ENCODE measurements at places on chromosomes 3 and 15.
A peak's percentile ranks its signal among the peaks of the same experiment; 100 is the strongest.

- no peak for DNase-seq
Observed at GRCh38 chr15:36996121-36996520, 104.2 kb downstream of the MEIS2 start.

GRCh38 chr3:64523324-64523723 lies 164.5 kb downstream of the ADAMTS9 start:
- DNase-seq, result no peak

DNA sequence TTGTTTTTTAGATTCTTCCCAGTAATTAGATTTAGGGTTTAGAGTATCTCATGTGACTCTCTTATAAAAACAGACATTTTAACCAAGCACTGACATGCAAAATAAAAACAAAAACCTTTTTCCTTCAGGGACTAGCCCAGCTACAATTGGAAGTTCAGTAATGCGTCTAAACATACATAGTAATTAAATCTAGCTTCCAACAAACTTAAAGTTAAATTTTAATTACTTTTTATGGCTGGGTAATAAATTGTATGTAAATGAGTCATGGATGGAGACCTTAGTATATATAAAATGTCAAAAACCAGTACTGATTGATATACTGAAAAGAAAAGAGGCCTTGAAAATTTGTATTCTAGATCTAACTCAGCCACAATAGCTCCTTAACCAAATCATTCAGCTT lies 43.6 kb upstream of the AP4E1 start:
- no peak for DNase-seq

DNA sequence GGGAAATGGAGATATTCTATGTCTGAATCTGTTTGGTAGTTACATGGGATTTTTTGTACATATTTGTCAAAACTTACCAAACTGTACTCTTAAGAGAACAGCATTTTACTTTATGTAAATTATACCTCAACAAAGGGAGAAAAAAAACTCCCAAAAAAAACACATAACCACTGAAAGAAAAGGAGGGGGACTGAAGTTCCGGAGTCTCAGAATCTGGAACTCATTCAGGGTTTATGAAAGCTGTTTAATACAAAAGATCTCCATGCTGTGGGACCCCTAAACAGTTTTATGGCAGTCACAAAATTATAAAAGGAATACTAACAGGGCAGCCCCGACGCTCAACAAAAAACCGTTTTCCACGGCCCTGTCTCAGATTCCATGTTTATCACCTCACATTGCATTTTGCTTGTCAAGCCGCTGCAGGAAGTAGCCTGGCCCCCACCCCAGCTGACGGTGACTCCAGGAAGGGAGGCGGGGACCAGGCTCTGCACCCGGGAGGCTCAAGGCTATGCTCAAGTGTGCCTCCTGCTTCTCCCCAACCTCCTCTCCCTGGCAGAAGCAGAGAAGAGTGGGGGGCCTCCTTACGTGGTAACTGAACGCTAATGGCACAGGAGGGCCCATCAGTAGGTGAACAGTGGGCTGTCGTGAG lies 29.3 kb downstream of the RFT1 start:
- DNase-seq, result no peak

GRCh38 chr15:43505738-43506137 lies 11.7 kb upstream of the MAP1A start:
- no peak for DNase-seq

DNA sequence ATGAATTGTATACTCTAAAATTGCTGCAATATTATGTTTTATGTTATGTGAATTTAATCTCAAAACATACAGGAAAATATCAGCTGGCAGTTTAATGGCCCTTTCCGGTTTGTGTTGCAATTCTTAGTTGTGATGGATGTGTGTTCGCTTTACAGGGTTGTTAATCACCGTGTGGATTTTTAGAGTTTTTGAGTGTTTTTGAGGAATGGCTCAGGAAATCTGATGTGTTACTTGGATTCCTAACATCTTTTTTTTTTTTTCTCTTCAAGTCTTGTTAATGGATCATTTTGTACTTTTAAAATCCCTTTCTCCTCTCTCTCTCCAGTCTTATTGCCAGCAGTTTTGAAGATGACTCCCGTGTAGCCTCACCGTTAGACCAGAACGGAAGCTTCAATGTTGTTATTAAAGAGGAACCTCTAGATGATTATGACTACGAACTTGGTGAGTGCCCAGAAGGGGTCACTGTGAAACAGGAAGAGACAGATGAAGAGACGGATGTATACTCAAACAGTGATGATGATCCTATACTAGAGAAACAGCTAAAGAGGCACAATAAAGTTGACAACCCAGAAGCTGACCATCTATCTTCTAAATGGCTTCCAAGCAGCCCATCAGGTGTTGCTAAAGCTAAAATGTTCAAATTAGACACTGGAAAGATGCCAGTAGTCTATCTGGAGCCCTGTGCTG lies 35.7 kb downstream of the MGA start:
- peak; percentile 37 for DNase-seq

DNA sequence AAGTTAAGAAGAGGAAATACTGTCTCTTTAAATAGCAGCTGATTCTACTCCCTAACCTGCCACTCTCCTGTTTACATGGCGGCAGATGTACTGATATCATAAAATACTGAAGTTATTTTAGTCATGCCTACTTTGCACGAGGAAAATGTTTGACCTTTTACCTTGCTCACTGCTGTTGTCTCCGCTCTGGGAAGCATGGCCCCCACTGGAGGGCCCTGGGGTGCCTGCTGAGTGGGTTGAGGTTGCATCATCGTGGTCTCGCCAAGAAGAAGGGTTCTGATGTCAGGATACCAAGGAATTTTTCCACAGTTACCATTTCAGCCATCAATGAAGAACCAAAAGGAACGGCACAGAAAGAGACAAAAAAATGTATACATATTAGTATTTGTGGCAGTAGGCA lies 16.7 kb downstream of the MEIS2 start:
- DNase-seq, result no peak

DNA sequence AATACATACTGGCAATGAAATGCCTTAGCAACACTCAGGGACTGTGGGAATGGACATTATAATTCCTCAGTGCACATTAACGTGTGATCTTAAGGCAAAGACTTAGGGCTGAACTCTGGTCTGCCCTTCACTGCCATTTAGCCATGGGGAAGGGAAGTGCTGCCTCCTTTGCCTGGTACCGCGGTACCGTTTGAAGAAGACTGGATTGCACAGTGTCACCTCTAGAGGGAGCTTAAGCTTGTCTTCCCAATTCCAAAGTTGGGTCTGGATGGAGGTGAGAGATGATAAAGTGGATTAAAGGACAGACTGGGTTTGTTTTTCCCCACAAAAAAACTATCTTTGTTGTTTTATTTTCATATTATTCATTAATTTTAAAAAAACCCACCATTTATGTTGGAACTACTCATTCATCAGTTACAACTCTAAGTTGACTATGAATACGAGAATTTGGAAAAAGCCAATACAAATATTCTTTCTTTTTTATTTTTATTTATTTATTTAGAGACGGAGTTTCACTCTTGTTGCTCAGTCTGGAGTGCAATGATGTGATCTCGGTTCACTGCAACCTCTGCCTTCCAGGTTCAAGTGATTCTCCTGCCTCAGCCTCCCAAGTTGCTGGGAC lies 60.0 kb upstream of the SYN2 start:
- DNase-seq, result peak; percentile 81

DNA sequence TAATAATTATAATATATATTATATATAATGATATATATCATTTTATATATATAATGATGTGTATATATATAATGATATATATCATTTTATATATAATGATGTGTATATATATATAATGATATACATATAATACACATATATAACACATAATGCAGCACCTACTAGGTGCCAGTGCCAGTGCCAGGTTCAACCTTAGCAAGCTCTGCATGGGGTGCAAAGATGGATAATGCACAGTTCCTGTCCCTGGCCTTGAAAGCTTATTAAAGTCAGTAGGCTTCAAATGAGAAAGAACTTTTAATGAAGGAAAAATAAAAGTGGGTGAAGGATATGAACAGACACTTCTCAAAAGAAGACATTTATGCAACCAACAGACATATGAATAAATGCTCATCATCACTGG lies 192.7 kb upstream of the SLC2A2 start:
- no peak for DNase-seq

- DNase-seq, result no peak
Observed at GRCh38 chr15:81315452-81316175, 8.3 kb downstream of the STARD5 start.

- no peak for DNase-seq
Observed at GRCh38 chr3:53729159-53729558, 117.1 kb downstream of the CHDH start.

DNA sequence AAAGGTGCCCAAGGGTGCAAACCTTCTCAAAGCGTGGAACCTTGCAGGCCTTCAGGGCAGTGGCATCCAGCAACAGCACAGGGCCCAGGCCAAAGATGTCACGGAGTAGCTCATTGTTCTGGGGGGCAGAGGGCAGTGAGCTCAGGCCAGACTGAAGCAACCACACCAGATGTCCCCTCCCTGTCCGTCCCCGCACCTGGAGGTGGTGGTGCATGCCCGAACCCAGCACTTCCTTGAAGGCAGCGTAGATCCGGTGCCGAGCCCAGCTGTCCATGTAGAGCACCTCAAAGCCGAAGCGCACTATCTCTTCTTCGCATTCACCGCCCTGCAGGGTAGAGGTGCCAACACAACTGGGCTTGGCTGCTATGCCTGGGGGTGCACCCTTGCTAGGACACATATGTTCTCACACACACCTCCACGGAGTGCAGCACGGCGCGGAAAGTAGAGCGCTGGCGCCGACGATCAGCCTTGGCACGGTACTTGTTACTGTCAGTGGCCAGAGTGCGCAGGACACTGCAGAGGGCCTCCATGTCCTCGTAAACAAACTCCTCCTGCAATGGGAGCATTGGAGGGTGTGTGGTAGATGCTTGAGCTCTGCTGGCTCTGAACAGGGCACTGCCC lies 3.7 kb downstream of the IFRD2 start:
- DNase-seq, result no peak

Data from mesendoderm (in vitro differentiated cells).